Activated CD4-positive, alpha-beta T cell treated with anti-CD3 and anti-CD28 coated beads for 4 hours (primary cell): ENCODE measurements at places on chromosomes 5 and 9.

GRCh38 chr9:96858018-96858573 lies 3.8 kb upstream of the ZNF782 start:
- no peak for DNase-seq

GRCh38 chr5:174272671-174273070 lies 227.2 kb downstream of the NSG2 start:
- no peak for DNase-seq

- DNase-seq: peak; percentile 23
Measured at GRCh38 chr5:58933891-58934628, 351.2 kb downstream of the RAB3C start.

GRCh38 chr9:33878691-33879366 lies 61.9 kb downstream of the UBE2R2 start:
- no peak for DNase-seq

DNA sequence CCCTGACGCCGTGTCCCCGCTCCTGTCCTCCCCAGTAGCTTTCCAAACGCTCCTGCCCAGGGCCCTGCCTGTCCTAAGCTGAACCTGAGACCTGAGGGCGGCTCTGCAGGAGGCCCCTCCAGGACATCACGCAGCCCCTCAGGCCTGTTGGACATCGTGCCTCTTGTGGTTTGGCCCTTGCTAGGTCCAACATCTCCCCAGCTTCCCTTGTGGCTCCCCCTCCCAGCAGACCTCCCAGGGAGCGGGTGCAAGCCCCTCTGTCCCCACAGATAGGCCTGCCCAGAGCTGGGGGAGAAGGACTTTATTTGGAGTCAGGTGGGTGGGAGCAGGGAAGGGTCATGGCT lies 4.1 kb downstream of the OBP2B start:
- no peak for DNase-seq

DNA sequence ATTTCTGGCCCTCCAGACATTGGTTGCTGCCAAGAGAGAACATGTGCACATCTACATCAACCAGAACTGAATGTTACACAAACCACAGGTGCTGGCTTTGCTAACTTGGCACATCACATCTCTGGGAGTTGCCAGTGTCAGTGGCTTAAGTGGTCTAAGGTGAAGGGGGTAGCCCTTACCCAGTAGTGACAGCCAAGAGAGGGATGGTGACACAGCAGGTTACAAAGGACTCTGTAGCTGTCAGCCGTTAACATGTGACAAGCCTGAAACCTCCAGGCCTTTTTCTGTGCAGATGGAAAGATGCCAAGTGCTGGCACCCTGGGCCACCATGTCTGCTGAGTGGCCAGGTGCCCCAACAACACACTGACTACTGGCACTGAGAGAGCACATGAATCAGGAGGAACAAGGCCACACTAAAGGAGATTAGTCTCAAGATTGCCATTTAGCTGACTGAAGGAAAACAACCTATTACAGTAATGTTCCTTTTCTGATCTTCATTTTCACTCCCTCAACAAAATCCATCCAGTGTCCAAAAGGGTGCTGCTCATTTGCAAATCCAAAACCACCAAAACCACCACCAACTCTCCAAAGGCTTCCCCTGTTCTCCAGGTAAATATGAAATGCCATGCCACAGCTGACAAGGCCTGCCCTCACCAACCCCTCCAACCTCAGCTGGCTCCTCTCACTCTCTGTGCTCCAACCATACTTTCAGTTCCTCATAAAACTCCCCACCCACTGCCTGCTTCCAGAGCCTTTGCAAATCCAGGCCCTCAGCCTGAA lies 20.2 kb downstream of the SIL1 start:
- DNase-seq: no peak

DNA sequence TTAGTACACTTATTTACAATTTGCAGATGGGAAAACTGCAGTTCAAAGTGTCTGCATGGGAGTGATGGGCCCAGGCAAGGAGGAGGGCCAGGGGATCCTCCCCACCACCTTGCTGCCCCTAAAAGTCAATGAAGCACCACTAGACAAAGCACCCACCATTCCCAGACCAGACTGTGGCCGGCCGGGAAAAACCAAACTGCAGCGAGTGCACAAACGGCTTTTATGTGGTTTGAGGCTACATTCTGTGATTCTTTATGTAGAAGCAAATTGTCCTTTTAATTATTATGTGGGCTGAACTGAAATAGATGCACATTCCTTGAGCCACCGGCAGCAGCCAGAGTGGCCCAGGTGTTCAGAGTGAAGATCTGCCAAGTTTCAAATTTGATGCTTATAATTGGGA lies 585.3 kb upstream of the KLF4 start:
- DNase-seq: no peak

- no peak for DNase-seq
Measured at GRCh38 chr5:173211284-173211683, 23.7 kb downstream of the NKX2-5 start.

GRCh38 chr5:145347026-145347616 lies 488.0 kb downstream of the PRELID2 start:
- DNase-seq: no peak

DNA sequence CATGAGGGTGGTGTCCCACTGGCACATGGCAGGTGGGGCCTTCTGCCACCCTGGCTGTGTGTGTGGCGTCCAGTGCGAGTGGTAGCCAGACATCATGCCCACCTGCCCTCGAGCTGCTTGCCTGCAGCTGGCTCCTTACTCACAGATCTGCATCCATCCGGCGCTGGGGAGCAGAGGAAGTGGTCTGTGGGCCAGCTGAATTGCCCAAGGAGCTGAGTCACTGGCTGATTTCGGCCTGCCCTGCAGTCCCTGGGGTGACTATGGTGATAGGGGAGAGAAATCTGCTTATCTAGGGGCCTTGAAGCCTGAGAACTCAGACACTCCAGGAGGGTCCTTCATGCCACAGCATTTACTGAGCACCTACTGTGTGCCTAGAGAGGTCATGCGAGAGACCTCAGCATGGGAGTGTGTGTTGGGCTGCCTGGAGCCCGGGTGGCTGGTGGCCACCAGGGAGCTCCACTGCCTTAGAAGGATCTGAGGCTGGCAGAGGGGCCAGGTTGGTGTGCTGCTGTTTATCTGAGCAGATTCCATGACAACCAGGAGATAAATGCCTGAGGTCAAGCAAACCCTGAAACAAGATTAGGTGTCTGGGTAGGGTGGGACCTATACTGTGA lies 57.1 kb downstream of the SLC22A5 start:
- DNase-seq: peak; percentile 57

GRCh38 chr5:72018143-72018803 lies 89.0 kb upstream of the MAP1B start:
- DNase-seq: peak; percentile 60

GRCh38 chr5:169767938-169768337 lies 130.9 kb downstream of the DOCK2 start:
- DNase-seq: no peak

- no peak for DNase-seq
Measured at GRCh38 chr5:171513591-171513990, 94.1 kb downstream of the FGF18 start.

DNA sequence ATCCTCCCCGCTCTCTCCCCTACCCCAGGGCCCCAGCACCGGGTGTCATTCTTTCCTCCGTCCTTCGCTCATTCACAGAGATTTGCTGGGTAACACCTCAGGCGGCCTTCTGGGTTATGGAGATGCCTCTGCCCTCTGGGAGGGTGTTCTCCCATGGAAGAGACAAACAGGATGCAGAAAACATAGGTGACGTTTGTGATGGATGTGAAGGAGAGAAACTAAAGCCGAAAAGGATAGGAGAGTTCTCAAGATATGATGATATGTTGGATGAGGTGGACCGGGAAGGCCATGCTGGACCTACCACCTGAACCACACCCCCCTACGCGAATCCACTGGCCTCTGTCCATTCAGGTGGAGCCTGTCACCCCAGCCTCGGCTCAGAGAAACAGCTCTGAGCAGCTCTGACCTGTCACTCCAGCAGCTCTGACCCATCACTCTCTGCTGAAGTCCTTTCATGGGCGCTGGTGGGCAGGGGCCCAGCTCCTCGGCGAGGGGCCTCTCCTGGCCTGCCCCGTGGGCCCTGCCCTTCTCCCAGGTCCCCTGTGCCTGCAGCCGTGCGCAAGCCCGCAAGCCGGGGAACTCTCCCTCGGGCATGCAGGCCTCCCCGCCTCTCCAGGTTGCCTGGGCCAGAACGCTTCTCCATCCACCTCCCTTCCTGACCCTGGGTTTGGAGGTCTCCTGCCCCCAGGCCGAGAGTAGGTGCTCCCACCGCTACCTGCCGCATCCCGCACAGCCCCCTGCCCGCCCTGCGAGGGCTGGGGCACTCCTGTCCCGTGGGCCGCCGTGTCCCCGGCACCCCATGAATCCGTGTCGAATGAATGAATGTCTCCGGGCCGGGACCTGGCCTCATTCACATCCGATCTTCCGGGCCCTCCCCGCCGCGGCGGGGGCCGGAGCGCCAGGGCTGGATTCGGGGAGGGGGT lies 717 bp upstream of the NCS1 start:
- peak; percentile 19 for DNase-seq

DNA sequence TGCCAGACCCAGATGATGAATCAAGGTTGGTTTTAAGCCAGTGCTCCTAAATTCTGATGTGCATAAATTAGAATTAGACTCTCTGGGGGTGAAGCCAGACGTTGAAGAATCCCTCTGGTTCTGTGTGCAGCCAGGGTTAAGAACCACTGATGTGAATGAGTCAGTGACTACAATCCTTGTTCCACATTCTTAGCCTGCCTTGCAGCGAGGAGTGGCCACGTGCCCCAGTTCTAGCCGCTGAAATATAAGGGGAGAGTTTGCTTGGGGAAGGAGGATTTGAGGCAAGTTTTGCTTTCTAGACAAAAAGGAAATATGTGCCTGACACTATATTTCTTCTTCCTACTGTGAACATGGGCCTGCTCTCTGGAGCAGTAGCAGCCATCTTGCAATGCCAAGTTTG lies 34.2 kb upstream of the MSH3 start:
- DNase-seq: no peak

DNA sequence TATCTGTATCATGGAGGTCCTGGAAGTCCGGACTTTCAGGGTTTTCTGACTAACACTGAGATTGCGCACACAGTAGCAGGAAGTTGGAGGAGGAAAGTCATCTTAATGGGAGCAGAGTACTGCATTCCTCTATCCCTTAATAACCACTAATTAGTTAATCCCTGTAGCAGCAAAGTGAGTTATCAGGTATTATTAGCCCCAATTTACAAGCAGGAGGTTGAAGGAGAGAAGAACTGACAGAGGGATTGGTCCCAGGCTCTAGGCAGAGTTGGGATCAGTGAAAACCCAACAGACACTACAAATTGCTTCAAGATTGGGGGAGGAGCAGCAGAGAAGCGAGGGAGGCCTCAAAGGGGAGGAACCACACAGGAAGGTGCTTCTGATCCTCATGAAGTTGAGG lies 74.5 kb upstream of the XPA start:
- DNase-seq: no peak

DNA sequence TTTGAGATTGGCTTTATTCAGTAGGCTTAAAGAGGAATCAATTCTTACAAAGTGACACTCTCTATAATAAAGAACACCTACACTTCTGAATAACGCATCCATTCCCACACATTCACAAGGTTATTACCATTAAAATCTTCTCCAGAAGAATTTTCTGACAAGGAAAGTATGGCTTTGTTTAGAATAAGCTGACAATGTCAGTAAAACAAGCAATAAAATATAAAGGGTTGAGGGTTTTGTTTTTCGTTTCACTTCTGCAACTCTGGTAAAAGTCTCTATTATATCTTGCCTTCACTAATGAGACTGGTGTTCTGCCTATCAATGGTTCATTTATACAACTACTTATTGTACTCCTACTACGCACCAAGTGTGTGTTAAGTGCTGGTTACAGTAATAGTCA lies 169.7 kb downstream of the NFIB start:
- DNase-seq: no peak

DNA sequence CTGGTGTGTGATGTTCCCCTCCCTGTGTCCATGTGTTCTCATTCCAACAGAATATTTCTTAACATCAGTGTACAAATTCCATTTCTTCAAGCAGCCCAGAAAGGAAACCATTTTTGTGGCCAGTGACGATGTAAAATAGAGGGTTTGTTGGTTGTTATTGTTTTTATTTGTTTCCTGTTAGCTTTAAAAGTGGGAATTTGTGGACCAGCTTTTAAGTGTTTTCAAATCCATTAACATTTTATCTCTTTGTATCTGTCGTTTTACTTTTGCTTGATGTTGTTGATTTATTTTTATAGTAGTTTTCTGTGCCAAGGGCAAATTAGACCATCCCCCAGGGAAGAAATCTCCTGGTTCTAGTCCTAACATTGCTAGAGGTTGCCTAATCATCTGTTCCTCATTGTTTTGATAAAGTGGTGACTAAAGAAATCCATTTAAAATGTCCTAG lies 100.0 kb downstream of the GDNF start:
- DNase-seq: no peak

DNA sequence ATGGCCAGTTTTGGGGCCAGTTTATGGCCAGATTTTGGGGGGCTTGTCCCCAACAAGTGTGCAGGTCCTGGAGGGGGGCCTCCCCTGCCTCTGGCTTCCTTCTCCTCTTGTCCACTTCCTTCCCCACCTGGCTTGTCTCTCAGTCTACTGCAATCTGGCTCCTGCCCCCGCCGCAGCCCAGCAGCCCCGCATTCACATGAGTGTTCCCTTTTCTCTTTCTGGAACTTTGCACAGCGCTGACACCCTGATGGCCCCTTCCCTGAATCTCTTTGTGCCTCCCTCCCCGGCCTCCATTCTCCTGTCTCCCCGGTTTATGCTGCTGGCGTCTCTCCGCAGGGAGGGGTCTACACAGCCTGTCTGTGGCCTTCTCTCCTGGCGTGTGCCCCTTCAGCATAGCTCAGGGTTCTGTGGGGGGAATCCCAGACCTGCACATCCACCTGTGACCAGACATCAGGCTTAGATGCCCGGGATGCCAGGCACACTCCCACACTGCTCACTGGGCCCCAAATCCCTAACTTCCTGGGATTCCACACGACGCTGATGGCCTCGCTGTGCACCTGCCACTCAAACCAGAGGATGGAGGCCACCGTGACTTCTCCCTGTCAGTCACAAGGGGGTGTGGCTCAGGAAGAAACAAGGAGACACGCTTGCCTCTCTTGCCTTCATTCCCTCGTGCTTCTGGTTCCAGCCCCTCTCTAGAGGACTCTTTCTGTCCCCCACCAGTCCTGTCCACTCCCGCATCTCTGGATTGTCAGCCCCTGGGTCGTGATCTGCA lies 17.5 kb downstream of the TRIP13 start:
- DNase-seq: no peak

DNA sequence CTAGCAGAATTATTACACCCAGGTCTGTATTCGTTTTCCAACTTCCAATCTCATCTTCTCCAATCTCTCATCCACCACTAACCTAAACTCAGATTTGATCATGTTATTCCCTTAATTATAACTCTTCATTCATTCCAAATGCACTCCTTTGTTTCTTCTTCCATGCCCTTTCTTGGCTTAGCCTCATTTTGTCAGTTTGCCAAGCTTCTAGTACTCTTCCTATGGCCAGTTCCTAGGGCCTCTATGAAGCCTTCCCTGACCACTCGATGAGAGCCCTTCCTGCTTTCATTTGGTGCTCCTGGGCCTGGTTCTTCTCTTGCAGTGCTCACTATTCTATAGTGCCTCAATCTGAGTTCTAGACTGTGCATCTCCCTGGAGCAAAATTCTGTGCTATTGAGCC lies 5.8 kb downstream of the FAM219A start:
- DNase-seq: no peak

GRCh38 chr5:36696059-36696673 lies 89.8 kb downstream of the SLC1A3 start:
- DNase-seq: peak; percentile 11

GRCh38 chr9:33112094-33112493 lies 35.6 kb upstream of the SMU1 start:
- DNase-seq: no peak
